ENCODE measurements at places on chromosomes 11 and 22.

DNA sequence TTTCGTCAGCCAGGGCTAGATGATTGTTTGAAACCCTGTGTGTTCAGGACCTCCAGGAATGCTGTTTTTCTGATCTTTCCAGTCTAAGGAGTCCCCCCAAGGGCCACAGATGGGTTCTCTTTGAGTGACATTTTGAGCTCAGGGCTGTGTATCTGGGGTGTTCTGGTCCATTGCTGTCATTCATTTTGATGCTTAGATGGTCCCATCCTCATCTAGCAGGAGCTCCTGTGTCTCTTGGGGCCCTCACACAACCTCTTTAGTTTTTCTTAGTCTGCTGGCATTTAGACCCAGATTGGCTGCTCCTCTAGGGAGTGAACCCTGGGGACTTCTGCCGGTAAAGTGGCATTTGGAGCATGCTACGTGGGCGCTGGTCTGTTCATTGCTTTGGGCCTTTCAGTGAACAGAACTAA, 39.1 kb downstream of the MED15 start:
- no peak for DNase-seq

- no peak for DNase-seq
Measured at GRCh38 chr11:69545976-69546617, 64.6 kb downstream of the LINC01488 start.

- DNase-seq, result no peak
Measured at GRCh38 chr11:110833033-110833484, 120.8 kb upstream of the ARHGAP20 start.

DNA sequence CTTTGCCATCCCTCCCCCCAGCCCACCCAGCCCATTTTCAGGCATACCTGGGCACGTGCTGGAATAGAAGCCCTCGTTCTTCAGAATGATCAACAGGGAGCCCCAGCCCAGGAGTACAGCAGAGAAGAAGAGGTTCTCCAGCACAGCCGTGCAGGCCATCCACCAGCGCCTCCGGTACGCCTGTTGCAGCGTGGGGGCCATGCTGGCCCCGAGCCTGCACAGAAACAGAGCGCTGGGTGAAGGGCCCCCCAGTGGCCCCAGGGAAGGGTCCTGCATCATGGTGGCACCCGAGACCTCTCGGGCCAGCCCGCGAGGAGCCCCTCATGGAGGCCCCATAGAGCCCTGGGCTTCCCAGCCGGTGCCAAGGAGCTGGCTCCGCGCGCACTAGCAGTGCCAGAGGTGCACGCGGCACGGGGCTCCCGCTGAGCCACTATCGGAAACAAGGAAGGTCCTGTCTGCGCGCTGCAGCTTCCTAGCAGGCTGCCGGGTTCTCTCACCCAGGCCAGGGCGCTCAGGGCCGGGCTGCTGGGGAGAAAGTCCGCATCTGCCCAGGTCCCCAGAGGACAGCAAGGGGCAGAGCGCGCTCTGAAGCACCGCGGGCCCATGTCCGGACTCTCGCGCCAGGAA, 1.5 kb downstream of the SLC43A1 start:
- peak; percentile 59 for DNase-seq

GRCh38 chr22:39207141-39208012, 37.4 kb downstream of the PDGFB start:
- DNase-seq, result no peak

GRCh38 chr11:16604794-16605388, 133.6 kb upstream of the C11orf58 start:
- DNase-seq, result peak; percentile 73

DNA sequence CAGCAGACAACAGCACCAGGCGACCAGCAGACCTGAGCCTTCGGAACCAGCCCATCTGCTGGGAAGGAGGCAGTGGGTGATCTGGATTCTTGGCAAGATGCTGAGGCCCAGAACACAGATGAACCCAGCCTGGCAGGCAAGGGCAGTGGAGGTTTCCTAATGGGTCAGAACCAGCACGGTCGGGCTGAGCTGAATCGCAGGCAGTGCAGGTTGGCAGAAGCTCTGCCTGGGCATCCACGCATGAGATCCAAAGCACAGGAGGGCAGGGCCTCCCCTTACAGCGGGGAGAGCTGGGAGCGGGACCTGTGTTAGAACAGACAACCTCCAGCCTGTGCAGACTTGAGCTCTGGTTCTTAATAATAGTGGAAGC, 47.5 kb downstream of the DSCAML1 start:
- no peak for DNase-seq

- DNase-seq, result peak; percentile 80
Measured at GRCh38 chr11:114284021-114284420, 12.2 kb upstream of the NNMT start.

DNA sequence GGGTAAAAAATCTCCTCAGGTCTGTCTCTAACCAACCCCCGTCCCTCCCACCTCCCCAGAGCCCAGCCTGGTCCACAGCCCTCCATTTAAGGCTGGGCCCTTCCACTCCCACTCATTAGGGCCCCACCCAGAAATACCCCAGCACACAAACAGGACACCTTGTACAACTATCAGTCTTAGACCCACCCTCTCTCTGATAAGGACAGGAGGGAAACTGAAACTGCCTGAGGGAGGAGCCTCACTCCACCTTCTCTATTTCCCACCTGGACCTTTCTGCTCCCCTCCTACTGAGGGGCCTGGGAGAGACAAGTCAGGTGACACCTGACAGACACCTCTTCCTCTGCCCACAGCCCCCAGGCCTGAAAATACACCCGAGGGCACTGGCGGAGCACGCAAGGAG, 90.2 kb downstream of the PLEKHA7 start:
- DNase-seq, result no peak

DNA sequence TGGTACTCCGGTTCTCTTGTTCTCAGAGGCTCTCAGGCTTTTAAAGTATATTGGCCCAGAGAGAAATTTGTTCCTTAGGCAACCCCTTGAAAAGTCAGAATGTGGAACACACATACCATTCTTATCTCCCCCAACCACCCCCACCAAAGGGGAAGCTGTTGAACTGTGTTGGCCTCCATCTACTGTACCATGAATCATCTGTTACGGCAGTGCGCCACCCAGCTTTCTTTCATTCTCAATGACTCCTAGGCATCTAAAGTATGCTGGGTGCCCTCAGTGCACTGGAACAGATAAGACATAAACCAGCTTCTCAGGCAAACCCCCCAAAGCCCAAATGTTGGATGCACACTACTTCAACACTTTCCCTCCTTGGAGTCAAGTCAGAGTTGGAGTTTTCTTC, 696.2 kb upstream of the TENM4 start:
- DNase-seq, result no peak

DNA sequence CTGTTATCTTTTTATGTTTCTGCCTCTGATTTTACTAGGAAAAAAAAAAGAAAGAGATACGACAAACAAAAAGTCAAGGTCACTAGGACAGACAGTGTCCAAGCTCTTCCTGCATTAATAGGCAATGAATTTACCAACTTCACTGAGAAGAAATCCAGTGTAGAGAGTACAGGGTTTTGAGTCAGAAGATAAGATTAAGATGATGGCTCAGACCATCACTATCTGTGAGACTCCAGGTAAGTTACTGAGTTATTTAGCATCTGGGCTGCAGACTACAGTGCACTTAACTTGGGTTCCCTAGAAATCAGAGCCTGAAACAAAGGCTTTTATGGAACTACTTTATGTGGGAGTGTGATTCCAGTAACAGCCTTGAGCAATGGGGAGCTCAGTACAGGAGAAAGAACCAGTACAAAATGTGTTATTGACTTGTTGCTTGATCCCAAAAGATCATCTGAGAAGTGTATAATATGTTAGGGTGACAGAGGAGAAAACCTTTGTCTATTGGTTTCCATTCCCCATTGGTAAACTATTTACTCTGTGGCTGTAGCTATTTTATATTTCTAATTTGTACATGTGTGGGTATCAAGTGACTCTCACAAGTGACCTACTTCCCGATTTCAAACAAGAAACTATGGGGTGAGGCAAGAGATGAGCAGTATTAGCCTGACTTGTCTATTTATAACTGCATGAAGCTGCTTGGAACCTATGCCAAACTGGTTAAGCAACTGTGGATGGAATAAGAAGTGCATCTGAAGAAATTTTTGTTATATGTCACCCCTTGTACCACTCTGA, 395.8 kb downstream of the RAB38 start:
- DNase-seq, result no peak

DNA sequence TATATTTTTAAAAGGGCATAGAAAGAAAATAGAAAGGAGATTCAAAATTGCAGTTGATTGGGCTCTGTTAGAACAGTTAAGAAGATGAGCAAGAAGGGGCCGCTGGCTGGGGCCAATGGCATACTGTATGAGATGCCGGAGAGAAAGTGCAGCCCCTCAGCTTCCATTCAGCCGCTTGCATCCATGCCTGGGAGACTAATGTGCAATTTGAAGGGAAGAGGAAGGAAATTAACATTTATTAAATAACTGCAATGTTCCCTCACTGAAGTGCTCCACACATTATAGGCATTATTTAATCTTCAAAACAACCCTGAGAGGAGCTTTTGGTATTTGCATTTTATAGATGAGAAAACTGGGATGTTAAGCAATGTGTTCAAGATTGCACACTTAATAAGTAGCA, 44.7 kb upstream of the CSNK2A3 start:
- DNase-seq, result no peak

- no peak for DNase-seq
Measured at GRCh38 chr11:13039126-13039525, 30.0 kb downstream of the RASSF10 start.

DNA sequence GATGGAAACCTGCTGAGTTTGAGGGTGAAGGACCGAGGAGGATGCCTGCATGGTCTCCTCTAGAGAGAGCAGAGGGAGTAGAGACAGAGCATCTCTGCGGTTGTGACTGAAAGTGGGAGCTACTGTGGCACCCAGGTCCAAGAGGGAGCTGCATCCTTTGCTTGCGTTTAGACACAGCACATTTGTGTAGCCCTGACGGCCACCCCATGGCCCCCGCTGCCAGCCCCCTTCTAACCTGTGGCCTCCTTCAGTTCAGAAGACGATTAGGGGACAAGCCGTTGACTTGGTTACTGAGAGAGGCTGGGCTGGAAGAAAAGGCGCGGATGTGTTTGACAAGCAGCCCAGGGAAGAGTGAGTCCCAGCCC, 690.9 kb downstream of the BRD1 start:
- DNase-seq, result no peak

DNA sequence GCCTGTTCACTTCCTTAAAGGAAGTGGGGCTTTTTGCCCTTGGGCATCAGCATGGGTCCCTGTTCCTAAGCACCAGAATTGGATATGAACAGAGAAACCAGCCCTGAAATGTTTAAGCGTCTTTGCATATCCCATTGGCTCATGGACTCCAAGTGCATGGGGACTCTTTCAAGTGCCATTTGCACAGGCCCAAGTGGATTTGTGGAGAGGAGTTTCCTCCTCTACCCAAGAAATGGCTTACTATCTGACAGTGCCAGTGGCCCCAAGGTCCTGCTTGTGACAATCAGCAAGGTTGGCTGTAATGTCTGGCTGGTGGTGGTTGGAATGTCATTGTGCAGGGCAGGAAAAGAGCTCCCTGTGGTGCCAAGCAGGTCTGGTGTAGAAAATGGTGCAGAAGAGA, 4.0 kb downstream of the TOMM22 start:
- no peak for DNase-seq

- DNase-seq, result no peak
Measured at GRCh38 chr22:26806445-26807175, 149.2 kb downstream of the MIAT start.

GRCh38 chr22:49738566-49738965, 89.1 kb downstream of the BRD1 start:
- no peak for DNase-seq

GRCh38 chr22:31952094-31952401, 7.7 kb downstream of the YWHAH start:
- DNase-seq, result no peak

DNA sequence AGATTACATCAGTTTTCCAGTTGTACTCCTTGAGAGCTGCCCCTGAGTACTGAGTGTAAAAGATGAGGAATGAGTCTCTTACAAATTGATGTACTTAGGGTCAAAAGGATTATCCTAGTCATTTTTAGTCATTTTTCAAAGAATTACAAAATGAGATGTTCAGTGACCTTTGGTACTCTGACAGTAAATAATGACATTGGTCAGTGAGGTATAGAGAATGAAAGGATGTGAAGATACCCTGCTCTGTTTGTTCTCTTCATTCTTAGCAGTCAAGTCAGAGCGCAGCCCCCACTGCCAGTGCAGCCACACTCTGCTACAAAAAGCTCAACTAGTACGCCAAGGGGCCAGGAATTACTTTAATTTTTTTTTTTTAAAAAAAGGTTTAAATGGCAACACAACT, 4.1 kb upstream of the ESAM start:
- DNase-seq, result no peak

DNA sequence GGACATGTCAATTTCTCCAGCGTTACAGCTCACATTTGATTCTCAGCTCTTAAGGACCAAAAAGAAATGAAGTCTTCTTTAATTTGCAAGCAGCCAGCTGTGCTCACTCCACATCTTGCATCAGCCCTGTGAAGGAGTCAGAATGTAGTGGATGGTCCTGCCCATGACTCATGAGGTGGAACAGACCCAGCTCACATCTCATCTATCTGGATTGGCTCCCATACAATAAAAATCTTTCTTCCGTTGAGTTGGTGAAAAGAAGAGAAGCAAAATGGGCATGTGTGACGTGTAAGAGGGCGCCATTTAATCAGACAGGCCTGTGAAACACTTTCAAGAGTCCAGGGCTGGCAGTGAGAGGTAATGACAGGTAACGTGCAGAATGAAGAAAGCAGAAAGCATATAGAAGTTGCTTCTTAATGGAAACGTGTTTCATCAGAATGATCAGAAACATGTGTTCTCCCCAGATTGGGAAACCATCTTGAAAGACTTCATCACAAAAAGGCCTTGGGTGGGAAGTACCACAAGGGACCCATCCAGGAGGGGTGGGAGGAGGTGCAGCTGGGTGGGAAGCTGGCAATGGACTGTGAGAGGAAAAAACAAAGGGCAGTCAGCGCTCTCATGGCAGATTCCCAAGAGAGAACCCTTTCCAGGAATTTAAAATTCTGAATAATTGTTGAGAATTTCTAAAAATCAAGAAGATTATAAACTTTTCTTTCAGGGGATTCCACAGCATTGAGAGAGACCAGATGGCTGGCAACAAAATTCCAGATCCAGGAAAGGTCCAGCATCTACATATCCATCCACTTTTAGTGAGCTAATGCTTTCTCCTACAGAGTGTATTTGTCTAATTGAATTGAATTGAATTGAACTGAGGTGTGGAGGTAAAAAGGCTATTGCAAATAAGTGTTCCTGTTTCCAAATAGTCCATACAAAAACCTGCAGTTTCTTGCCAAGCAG, 57.0 kb downstream of the ETS1 start:
- no peak for DNase-seq

DNA sequence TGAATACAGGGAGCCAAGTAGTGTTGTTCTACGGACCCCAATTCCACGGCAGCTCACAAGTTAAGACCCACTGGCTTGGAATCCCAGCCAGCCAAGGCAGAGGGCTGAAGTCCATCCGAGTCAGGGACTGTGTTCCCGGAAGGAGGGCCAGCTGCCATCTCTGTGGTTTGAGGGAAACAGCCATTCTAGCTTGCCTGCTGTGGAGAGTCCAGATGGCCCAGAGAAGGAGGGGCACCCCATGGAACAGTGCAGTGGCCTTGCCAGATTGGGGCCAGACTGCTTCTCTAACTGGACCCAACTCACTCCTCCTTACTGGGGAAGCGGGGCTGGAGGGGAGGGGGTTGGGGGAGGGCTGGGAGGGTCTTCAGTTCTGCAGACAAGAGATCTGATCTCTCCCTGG, 156.4 kb downstream of the FAM181B start:
- DNase-seq, result no peak

- DNase-seq, result no peak
Measured at GRCh38 chr11:73176874-73177155, 34.7 kb upstream of the FCHSD2 start.

GRCh38 chr11:86365546-86365945, 9.1 kb upstream of the CCDC81 start:
- no peak for DNase-seq

GRCh38 chr11:131109257-131109656, 193.0 kb upstream of the SNX19 start:
- no peak for DNase-seq

GRCh38 chr11:86438685-86439084, 64.0 kb downstream of the CCDC81 start:
- no peak for DNase-seq

All from left lobe of liver (tissue), 2 donors.